Stimulated activated CD4-positive, alpha-beta T cell treated with anti-CD3 and anti-CD28 coated beads, Interleukin-2, amount 100 ng/mL, for 4 hours (primary cell): ENCODE measurements at places on chromosomes 11 and 22.

DNA sequence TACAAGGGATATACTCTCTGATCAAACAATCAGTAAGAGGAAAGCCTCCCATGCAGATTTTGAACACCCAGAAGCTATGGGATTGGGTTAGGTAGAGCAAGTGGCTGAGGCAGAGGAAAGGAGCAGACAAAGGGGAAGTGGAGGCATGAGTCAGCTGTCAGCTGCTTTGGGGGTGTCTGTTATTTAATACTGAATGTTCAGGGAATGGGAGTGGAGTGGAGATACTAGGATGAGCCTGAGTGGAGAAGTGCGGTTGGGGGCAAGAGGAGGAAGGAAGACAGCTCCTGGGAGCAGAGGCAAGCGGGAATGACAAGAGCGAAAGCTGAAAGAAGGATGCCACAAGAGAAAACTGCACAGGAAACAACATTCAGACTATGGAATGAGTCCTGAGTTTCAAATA, 22.7 kb upstream of the TMPRSS5 start:
- no peak for DNase-seq

- DNase-seq, result no peak
Measured at GRCh38 chr22:46746192-46746591, 8.1 kb upstream of the CERK start.

GRCh38 chr22:20904008-20904979, 12.9 kb upstream of the CRKL start:
- no peak for DNase-seq

DNA sequence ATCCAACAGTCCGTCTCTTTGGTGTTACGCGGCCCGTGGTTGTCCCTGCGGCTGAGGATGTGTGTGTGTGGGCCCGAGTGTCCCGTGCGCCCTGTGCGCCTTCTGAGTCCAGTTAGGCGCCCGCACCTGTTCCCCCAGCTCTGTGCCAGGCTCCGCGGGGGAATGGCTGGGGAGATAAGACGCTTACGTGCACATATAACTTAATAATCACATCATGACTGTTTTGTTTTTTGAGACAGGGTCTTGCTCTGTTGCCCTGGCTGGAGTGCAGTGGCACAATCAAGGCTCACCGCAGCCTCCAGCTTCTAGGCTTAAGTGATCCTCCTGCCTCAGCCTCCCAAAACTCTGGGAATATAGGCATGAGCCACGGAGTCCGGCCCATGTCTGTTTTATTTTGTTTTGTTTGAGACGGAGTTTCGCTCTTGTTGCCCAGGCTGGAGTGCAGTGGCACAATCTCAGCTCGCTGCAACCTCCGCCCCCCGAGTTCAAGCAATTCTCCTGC, 817 bp downstream of the ARL2 start:
- DNase-seq, result no peak

- DNase-seq, result no peak
Measured at GRCh38 chr11:64409278-64409677, 50.3 kb downstream of the RPS6KA4 start.

GRCh38 chr11:2685566-2686359, 14.0 kb downstream of the KCNQ1OT1 start:
- DNase-seq, result no peak

DNA sequence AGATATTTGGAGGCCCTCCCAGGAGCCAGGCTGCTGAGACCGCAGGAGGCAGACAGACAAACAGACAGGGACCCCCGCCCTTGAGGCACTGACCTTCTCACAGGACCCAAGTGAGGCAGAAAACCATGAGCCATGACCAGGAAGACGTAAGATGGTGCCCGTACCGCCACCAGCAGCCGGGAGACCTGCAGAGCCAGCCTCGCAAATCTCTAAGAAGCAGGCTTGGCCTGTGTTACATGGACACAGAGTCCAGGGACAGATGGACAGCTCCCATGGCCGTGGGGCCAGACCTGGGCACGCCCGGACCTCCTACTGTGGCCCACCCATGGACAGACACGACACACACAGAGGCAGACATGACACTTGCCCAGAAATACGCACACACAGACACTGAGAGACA, 30.7 kb upstream of the TOLLIP start:
- no peak for DNase-seq

DNA sequence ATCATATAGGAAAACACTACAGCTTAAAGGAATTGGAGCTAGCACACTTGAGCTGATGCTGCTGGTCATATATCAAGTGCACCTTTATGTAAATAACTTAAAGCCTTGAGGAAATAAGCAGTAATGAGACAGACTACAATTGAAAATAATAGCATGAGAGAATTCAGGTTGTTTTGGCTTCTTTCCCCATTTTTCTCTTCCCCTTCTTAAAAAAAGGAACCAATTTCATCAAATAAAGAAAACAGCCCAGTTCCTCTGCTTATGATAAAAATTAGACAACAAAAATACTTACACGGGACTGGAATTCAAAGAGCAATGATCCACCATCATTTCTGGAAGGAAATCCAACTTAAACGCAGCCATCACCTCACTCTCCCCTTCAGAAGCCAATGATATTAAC, 50.2 kb upstream of the RAPSN start:
- DNase-seq, result no peak
